Activated T-cell treated with anti-CD3 and anti-CD28 coated beads for 1 hour (primary cell): ENCODE measurements at places on chromosomes 12 and 14.

GRCh38 chr12:123941624-123942237 lies 30.9 kb downstream of the CCDC92 start:
- DNase-seq = no peak

GRCh38 chr14:54658836-54659235 lies 91.9 kb downstream of the SAMD4A start:
- no peak for DNase-seq

DNA sequence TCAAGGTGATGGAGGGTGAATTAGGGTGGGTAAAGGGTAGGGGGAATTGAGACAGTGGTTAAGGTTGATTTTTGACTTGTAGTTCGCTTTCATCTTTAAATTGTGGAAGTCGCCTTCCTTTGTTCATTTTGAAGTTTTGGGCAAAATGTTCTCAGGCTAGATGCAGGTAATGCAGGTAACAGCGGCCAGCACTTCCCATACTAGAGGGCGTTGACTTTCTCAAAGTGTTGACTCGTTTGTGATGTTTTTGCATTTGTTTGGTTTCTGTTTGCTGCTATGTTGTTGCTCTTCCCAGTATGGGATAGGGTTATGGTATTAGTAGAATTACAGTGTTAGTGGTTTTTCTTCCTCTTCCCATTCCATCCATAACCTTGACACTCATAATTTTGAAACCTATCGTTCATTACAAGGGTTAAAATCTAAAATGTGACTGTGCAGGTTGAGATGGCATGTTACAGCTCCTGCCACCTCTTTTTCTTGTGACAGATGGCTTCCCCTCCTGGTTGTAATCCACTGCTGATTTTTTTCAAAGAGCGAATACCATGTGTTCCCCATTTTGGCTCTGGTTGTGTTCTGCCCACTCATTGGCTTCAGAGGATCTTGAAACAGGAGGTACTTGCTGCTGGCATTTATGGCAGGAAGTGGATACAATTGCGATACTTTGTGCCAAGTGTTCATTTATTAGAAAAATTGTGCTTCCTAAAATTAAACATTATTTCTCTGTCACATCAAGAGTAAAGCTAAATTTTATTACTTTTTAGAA lies 57.1 kb downstream of the ERC1 start:
- DNase-seq = no peak

- no peak for DNase-seq
Observed at GRCh38 chr12:54759751-54760150, 94.6 kb upstream of the MUCL1 start.

- DNase-seq = no peak
Observed at GRCh38 chr14:24958271-24958670, 91.7 kb downstream of the STXBP6 start.

DNA sequence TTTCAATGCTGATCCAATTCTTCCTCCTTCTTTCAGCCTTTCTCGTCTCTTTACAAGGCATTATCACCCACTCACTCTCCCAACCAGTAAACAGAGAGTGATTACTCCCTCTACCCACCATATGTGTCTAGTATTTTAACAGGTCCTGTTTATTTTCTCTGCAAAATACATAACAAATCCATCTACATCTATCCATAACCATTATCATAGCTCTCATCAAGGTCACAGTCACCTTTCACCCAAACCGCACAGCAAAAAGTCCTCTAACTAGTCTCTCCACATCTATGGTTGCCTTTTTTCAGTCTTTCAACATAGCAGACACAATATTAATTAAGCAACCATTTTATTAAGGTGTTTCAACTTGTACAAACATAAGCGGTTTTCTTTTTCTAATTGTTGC lies 21.9 kb upstream of the RERG start:
- DNase-seq = no peak

DNA sequence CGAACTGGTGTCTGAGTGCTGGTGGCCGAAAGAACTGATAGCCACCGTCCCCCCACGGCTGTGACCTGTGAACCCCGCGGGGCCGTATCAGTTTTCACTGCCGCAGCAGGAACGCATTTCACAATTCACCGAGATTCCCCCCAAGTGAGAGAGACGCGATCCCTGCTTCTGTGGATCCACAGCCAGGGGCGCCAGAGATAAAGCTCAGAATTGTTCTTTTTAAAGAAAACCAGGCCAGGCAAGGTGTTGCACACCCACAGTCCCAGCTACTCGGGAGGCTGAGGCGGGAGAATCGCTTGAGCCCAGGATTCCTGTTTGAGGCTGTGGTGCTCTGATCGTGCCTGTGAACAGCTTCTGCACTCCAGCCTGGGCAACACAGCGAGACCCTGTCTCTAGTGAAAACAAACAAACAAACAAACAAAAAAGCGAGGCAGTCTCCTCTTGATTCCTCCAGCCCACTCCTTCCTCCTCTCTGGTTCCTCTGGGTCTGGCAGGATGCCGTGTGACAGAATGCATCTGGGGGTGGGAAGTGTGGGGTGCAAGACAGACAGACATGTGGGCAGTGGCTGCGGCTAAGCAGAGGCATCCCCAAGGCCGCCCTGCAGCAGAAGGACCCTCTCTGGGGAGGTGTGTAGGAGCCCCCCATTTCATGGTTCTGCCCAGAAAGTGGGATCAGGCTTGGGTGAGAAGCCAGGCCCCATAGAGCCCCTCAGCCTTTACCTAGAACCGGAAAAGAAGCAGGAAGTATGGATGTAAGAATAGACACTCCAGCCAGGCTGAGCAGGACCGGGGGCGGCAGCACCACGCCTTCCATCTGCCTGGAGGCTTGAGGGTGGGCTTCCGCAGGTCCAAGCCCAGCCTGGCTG lies 39.2 kb upstream of the PPP1R13B start:
- DNase-seq = no peak

GRCh38 chr14:87155856-87156488 lies 837.0 kb downstream of the GALC start:
- DNase-seq = no peak

DNA sequence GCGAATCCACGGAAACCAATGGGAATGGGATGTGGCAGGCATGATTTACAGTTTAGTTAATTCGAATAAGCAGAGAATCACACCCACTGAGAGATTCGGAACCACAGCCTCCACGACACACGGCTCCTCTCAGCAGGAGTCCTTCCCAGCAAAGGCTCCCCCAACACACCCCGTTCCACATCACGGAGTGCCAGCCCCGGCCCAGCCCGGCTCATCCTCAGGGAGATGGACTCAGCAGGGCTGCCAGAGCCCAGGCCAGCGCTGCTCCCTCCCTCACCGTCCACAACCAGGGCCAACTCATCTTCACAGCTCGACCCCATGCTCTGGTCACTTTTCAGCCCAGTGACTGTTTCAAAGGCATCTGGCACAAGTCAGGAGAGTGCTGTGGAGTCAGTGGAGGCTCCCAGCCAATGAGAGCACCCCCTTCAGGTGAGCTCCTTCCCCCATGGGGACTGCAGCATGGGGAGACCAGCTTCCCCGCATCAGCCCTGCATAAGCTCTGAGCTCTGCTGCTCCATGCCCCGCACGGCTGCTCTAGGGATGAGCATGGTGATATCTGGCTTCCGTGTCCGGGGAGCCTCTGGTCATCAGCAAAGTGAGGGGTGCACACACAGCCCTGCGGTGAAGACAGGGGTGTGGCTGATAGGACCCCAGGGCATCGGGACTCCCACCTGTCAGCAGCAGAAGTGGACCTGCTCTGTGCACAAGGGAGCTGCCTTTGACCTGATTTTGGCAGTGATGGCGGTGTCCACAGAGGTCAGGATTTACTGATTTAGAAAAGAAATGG lies 238.8 kb upstream of the SFSWAP start:
- DNase-seq = no peak

- DNase-seq = no peak
Observed at GRCh38 chr12:11812241-11812585, 162.7 kb downstream of the ETV6 start.

GRCh38 chr14:82528016-82528415 lies 994.4 kb upstream of the SEL1L start:
- DNase-seq = no peak

- no peak for DNase-seq
Observed at GRCh38 chr12:11949738-11950411, 120.9 kb upstream of the BCL2L14 start.

GRCh38 chr14:96940009-96940408 lies 142.8 kb downstream of the VRK1 start:
- no peak for DNase-seq

DNA sequence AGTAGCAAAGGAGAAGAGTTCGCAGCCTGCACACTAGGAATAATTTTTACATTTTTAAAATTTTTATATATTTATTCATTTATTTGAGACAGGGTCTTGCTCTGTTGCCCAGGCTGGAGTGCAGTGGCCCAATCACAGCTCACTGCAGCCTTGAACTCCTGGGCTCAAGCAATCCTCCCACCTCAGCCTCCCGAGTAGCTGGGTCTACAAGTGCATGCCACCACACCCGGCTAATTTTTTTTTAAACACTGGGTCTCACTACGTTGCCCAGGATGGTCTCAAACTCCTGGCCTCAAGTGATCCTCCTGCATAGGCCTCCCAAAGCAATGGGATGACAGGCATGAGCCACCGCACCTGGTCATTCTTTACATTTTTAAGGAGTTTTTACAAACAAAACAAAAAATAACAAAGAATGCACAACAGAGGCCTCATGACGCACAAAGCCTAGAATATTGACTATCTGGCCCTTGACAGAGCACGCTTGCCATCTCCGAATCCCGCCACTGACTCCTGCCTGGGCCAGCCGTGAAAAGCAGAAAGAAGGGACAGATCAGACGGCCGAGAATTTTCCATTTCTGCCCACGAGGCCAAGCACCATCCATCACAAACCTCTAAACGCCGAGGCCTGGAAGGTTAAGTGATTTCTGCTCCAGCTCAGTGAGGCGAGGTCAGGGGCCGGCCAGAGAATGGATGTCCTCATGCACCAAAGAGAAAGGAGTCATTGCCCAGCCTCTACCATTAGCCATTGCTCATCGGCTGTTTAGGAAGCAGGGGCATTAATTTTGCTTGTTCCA lies 120.0 kb downstream of the SCARB1 start:
- DNase-seq = no peak

- DNase-seq = no peak
Observed at GRCh38 chr12:19970116-19970515, 398.2 kb upstream of the PDE3A start.

DNA sequence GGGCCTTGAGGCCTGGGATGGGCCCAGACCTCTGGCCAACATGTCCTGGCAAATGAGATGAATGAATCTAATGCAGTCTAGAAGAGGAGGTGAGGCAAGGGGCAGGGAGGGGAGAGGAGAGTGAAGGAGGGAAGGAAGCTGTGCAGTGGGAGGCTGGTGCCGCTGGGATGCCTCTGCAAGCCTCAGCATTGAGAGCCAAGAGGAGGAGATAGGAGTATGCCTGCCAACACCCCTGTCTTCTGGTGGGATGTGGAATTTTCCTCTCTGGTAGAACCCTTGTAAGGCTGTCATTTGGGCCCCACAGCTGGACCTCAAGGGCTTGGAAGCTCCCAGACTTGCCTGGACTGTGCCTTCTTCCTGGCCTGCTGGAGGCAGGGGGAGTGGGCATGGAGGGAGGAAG lies 21.9 kb downstream of the KRT80 start:
- no peak for DNase-seq

GRCh38 chr14:104223101-104224041 lies 85.0 kb downstream of the KIF26A start:
- no peak for DNase-seq

DNA sequence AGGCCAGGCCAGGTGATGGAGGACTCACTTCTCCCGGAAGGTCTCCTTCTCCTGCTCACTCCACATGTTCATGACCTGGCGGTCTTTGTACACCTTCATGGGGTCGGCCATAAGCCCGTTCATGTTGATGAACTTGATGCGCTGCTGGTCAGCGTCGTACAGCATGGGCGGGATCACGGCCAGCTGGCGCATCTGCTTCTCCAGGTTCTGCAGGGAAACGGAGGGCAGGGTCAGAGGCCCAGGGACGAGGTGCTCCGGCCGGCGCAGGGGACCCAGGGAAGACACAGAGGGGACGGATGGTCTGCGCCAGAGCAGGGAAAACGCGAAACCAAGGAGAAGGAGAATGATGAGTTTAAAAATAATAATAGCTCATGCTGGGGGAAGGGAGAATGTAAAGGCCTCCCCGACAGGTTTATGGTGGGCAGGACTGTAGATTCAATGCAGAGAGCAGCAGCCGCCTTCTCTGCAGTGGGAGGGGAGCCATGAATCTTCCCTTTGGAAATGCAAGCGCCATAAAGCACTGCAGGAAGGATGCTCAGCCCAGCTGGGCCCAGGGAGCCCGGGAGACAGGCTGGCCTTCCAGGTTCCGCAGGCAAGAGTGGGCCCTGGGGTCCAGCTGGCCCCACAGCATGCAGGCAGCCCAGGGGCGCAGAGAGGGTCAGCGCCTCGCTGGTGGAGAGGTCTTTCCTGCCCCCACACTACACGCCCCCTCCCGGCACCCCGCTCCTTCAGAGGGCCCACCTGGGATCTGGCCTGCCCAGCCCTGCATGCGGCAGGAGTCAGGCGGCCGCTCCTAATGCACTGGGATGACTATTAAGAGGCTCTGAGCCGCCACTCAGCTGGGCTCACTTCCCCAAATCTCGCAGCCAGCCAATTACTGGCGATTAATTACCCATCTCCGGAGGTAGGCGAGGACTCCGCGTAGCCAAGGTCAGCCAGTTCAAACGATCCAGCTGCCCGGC lies 132.0 kb downstream of the RFLNA start:
- no peak for DNase-seq

DNA sequence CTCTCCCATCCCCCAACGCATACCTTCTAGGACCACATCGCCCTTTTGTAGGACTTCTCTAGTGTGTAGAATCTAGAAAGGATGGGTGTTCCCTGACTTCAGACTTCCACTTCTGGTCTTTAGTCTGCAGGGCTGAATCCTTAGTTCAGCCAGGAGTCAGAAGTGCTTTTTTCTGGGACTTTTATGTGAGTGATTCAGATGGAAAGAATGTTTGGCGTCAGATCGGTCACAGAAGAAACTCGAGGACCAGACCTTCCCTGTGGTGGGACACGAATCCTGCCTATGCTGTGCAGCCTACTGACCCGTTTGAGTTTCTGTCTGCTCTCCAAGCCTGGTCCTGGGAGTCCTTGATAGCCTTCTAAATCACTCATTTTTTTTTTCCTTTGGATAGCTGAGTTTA lies 165.4 kb upstream of the SSTR1 start:
- no peak for DNase-seq

DNA sequence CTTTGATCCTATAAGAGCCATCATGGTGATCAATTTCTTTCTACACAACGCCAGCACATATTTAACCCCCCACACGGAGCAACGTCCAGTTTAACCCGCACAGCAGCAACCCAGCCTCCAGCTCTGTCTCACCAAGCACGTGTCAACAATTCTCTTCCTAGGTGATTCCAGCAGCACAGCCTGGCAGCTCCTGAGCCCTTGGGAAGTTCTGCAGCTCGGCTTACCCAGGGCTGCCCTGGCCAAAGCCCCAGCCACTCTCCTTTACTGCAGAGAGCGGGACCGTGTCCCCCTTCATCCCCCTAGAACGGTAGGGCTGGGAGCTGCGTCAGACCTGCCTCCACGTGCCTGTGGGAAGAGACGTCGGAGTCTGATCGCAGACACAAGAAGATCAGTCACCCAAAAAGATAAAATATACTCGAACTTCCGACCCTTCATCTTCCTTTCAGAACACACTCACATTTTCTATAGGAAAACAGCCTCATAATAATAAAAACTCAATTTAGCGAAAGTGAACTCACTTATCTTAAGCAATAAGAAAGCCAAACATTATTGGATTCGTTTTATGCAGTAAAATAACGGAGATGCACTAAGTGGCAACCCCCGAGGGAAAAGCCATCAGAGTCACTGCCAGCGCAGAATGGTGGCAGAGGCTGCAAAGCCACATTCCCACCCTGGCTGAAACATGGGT lies 7.6 kb downstream of the TMEM121 start:
- DNase-seq = no peak

- no peak for DNase-seq
Observed at GRCh38 chr12:131894981-131895639, 688 bp downstream of the ULK1 start.
